T-cell (primary cell): ENCODE measurements at places on chromosomes 13 and 19.

DNA sequence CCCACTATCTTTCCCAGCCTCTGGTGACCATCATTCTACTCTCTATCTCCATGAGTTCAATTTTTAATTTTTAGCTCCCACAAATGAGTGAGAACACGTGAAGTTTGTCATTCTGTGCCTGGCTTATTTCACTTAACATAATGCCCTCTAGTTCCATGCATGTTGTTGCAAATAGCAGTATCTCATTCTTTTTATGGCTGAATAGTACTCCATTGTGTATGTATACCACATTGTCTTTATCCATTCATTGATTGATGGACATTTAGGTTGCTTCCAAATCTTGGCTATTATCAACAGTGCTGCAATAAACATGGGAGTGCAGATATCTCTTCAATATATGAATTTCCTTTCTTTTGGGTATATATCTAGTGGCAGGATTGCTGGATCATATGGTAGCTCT is 22.9 kb upstream of the ZFP82 start:
- no peaks in the 10 kb centered on the region for H3K36me3 ChIP-seq
- DNase-seq = no peak
- H3K4me1 ChIP-seq = no peaks in the 10 kb centered on the region
- no peaks in the 10 kb centered on the region for H3K27me3 ChIP-seq
- no peak overlapping the region for H3K4me3 ChIP-seq

- H3K4me1 ChIP-seq = peaks cover 11% of the 10 kb centered on the region
- H3K4me3 ChIP-seq = peak overlapping the region; percentile 84
- DNase-seq = no peak
- no peaks in the 10 kb centered on the region for H3K27me3 ChIP-seq
- H3K36me3 ChIP-seq = no peaks in the 10 kb centered on the region
- peak overlapping the region; percentile 60 for H3K27ac ChIP-seq
These were observed 32.8 kb downstream of the ZSWIM9 start for GRCh38 chr19:48203222-48203793.

DNA sequence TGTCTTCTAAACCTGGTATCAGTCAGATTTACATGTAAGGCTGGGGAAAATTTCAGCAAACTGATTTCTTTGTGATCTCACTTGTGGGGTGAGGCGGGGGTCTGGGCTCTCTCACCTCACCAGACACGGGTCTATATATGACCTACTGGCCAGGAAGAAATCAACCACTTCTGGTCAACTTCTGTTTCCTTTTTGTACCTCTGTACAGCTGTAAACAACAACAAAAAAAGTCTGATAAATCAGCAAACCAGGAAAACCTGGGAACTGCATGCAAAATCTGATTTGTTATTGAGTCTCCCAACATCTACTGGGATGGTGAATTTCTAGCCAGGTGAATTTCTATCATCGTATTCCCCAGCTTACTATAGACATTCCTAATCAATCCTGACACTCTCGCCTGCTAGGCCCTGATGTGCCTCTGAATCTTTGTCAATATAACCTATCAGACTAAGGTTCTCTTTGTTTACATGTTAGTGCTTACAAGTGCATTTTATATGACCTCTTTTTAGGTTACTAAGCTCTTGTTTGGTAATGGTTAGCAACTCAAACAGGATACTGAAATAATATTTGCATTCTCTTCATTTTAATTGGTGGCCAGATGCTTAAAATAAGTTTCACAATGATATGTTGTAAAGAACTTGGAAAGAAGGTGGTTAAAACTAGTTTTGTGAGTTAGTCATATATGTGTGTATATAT is 77.7 kb downstream of the LRRC63 start:
- no peaks in the 10 kb centered on the region for H3K27me3 ChIP-seq
- H3K4me1 ChIP-seq = peaks cover 7% of the 10 kb centered on the region
- H3K36me3 ChIP-seq = no peaks in the 10 kb centered on the region

DNA sequence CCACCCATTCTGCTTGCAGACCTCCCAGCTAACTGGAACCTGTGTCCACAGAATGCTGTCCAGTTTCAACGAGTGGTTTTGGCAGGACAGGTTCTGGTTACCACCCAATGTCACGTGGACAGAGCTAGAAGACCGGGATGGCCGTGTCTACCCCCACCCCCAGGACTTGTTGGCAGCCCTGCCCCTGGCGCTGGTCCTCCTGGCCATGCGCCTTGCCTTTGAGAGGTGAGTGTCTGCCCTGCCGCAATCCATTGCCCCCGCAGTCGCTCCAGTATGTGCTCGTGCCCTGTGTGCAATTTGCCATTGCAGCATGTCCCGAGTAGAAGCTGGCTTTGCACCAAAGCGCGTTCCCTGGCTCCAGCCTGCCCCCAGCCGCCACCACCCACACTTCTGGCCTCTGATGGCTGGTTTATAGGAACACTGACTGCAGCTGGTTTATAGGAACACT is 41.9 kb downstream of the CERS4 start:
- H3K36me3 ChIP-seq = peaks cover 7% of the 10 kb centered on the region
- H3K4me3 ChIP-seq = no peak overlapping the region
- no peaks in the 10 kb centered on the region for H3K27me3 ChIP-seq
- DNase-seq = no peak
- H3K27ac ChIP-seq = no peak overlapping the region

DNA sequence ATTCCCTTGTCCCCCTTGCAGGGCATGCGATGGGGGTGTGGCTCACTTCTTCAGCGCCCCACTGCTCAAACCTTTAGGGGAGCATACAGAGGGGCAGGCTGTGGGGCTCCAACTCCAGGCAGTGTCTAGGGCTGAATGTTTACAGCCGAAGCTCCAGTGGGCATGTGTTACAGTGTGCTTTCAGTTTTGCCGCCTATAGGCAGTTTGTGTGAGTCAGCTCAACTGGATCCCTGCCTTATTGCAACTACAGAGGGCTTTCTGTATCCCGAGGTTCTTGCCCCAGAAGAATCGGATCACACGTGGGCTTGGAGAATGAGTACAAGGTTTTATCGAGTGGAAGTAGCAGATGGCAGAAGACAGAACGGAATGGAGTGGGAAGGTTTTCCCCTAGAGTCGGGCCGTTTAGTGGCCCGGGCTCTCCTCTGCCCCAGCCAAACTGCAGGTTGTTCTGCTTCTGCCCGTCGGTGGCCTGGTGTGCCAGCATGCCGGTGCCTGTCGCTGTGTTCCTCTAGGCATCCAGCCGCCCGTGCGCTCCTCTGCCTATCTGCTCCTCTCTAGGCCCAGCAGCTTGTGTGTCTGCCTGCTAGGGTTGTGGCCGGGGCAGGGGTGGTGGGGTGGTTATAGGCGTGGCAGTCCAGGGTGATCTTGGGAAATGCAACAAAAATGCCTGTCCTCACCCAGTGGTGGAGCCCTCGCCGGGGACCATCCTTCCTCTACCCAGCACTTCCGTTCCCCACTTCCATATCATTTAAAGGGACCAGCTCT is 435.9 kb upstream of the SGCG start:
- no peak overlapping the region for H3K27ac ChIP-seq
- DNase-seq = no peak
- no peaks in the 10 kb centered on the region for H3K4me1 ChIP-seq
- no peaks in the 10 kb centered on the region for H3K36me3 ChIP-seq
